ENCODE measurements at places on chromosomes 1 and 21.

GRCh38 chr1:171754353-171754705 is 12.5 kb upstream of the VAMP4 start:
- no peak for DNase-seq

DNA sequence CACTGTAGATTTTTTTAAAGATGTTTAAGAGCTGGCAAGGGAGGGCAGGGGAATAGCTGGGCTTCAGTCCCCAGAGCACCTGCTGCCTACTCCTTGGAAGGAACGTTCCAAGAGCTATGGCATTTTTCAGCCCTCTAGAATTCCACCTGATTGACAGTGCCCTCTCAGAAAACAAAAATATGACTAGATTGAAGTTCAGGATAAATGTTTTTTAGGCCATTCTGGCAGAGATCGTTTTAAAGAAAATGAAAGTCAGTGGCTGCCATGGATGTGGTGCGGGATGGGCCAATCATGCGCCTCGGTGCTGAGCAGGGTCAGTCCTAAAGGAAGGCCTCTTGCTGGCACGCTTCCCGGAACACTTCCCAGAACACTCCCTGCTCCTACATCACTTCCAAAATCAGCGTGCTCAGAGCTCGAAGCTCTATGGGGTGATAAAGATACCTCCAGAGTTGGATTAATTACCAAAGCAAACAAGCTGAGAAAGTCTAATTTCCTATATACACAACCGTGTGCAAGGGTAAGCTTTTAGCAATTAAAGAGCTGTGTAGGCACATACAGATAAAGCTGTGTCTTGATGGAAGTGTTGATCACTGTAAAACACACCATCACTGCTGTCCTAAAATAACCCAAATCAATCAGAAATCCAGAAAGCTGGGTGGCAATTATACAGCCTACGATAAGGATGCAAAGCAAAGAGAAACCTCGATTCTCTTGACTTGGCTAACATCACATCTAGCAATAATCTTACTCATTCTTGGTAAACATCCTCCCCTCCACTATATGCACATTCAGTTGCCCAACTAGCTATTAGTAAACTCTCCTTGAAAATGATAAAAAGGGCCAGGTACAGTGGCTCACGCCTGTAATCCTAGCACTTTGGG is 34.6 kb downstream of the TGFBR3 start:
- peak; percentile 59 for DNase-seq

DNA sequence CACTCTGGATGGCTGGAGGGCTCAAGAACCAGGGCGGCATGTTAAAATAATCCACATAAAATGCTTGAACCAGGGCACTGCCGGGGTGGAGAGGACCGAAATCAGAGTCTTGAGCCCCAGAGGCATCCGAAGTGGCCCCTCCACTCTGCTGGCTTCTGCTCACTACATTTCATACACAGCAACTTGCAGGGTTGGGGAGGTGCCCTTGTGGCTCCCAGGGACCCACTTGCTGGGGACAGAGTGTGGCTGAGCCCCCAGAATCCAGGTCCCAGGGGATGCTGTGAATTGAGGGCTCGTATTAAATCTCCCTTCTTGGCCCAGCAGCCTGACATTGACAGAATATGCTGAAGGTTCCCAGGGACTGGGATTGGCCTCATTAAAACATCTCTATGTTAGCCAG is 181.7 kb downstream of the GRIK3 start:
- DNase-seq: no peak

- peak; percentile 25 for DNase-seq
Measured at GRCh38 chr1:40049725-40050124, 9.2 kb downstream of the CAP1 start.

GRCh38 chr1:91801496-91802115 is 84.3 kb downstream of the TGFBR3 start:
- no peak for DNase-seq

All from SK-MEL-5 (cell line).